ENCODE measurements at places on chromosomes 7 and 10.

DNA sequence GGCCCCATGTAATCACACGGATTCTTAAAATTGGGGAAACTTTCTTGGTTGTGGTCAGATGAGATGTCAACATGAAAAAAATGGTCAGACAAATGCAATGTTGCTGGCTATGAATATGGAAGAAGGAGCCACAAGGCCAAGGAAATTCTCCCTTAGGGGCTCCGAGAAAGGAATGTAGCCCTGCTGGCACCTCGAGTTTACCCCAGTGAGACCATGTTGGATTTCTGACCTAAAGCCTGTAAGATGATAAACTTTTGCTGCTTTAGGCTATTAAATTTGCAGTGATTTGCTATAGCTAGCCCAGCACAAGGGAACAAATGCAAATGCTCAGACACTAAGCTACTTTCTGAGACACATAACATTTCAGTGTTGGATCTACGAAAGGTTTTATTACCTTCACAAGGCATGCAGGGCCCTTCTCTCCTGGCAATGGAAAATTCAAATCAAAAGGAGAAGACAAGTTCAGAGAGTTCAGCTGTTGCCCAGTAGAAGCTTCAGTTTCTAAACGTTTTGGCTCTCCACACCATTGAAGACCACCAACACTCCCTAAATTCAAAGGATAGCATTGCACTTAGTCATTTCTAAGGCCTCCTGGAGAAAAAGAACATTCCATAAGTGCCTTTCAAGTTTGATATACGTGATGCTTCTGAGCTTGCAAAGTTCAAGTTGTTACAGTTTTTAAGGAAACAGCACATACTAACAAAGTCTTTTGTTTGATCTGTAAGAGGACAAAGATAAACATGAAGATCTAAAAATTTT is 23.4 kb downstream of the MCMBP start:
- no peak for DNase-seq

- DNase-seq = no peak
Measured at GRCh38 chr10:13636776-13637175, 50.0 kb downstream of the PRPF18 start.

DNA sequence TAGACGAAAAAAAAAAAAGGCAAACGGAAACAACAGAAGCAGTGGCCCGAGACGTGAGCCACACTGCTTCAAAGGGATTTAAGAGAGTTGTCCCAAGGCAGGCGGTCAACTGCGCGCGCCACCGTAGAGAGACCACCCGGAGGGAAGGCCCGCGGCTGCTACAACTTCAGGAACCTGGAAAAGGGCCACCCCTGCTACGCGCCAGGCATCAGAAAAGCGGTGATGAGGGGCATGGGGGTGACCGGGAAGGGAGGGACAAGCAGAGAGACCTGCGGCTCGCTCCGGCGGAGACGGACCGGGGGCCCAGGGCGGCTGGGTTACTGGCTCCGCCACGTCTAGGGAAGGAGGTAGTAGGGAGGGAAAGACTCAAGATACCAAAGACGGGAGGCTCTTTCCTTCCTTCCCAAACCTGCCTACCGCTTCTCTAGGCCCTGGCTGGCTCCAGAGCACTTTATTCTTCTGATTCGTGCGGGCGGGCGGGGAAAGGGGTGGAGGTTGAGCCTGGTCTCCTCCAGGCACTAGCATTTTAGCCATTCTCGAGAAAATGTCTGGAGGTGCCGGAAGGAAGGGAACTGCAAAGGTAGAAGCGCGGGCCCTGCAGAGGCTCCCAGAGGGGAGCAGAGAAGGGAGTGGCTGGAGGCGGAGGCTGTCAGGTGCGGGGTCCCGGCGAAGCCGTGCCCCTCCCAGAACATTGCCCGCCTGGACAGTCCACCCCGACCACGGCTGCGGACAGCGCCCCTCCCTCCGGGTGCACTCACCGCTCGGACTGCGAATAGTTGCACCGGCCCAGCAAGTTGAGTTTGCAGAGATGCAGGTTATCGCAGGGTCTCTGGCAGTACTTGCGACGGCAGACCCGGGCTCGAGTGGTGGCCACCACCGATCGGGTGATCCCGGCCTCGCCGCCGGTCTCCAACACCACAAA is 993 bp downstream of the ZC3HAV1 start:
- no peak for DNase-seq

- DNase-seq = no peak
Measured at GRCh38 chr7:23471106-23471859, 992 bp upstream of the IGF2BP3 start.

GRCh38 chr7:151868396-151869108 is 8.4 kb downstream of the PRKAG2 start:
- DNase-seq = peak; percentile 13

DNA sequence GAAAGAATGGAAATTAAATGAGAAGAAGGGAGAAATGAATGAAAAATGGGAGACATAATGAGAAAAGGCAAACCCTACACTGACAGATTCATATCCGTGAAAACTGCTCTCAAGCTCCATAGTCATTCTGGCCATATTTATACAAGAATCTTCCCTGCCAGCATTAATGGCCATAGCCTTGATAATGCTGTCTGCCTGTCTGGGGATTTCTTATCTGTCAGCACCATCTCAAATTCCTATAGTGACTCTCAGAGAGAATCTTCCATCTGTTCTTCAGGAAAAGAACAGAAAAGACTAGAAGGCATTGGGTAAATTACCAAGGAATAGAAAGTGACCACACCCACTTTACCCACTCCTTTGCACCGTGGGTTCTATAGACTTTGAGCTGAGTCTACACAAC is 295.9 kb downstream of the PLXNA4 start:
- DNase-seq = no peak

- DNase-seq = no peak
Measured at GRCh38 chr10:6743291-6743849, 163.3 kb upstream of the PRKCQ start.

- no peak for DNase-seq
Measured at GRCh38 chr10:132980426-132981172, 38.2 kb upstream of the CFAP46 start.
